Head of caudate nucleus (tissue), 42 donors: ENCODE measurements at places on chromosomes 3 and 15.
A peak's percentile ranks its signal among the peaks of the same experiment; 100 is the strongest.

DNA sequence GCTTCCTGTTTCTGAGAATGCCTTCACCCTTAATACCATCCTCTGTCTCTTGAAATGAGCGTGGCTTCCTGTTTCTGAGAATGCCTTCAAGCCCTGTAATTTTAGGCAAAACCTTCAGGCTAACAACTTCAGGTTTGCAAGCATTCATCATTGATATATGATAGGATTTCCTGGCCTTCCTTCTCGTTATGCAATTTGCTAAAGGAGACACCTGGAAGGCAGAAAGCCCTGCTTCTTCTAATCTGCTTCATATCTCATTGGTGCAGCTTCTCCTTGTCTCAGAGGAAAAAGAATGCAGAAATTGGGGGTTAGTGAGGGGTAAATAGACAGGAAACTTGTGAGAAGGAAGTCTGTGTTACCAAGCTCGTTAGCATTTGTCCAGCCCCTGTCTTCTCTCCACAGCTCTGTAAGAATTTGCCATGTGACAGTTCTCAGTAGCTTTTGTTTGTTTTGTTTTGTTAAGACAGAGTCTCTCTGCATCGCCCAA lies 7.3 kb downstream of the ARL6IP5 start:
- DNase-seq = no peak

DNA sequence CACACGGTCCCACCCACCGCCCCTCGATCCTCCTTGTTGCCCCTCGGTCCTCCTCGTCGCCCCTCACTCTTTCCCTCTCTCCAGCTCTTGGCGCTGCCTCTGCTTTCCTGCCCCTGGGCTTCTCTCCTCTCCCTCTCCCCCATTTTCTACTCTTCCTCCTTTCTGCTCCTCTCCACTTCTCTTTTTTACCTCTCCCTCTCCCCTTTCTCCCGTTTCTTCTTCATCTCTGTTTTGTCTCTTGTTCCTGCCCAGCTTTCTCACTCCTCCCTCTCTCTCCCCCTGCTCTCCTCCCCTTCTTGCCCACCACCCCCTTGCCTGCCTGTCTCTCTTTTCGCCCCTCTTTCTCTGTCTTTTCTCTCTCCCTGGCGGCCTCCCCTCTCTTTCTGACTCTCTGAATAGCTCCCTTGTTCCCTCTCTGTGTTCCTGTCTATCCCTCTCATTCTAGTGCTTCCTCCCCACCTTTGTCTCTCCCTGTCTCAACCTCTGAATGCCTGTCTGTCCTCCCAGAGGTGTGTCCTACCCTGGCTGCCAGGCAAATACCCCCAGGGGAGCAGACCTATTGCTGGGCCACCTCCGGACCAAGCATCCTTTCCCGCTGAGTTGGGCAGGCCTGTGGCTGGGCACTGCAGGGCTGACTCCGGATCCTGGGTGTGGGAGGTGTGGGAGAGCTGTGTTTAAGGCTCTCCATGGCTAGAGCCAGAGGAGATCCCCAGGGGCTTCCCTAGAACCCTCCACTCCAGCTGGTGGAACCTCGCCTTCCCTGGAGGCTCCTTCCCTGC lies 41.0 kb downstream of the EPHB3 start:
- DNase-seq = no peak

- no peak for DNase-seq
Observed at GRCh38 chr3:127710155-127710941, 37.6 kb downstream of the ABTB1 start.

DNA sequence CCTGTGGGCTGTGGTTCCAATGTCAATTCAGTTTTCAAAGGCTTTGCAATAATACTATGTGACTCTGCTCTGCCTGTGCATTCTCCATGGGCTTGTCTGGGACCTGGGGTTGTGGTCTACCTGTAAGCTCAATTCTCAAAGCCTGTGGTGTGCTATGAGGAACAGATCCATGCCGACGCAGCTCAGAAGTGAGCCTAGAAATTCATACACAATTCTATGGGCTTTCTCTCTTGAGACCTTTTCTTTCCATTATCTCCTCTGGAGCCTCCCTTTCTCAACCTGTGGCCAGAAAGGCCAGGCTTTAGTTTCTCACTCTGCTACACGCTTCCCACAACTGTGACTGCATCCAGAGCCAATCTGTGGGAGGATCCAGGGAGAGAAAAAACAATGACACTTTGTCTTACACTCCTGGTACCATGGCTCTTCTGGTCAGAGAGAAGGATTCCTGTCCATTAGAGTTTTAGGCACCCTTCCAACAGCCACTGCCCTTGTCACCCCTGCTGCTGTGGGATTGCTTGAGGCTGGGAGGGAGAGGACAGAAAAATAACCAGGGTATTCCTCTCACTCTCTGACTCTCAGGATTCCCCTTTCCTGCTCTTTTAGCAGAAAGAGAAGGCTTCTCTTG lies 34.1 kb upstream of the KLF13 start:
- peak; percentile 56 for DNase-seq

DNA sequence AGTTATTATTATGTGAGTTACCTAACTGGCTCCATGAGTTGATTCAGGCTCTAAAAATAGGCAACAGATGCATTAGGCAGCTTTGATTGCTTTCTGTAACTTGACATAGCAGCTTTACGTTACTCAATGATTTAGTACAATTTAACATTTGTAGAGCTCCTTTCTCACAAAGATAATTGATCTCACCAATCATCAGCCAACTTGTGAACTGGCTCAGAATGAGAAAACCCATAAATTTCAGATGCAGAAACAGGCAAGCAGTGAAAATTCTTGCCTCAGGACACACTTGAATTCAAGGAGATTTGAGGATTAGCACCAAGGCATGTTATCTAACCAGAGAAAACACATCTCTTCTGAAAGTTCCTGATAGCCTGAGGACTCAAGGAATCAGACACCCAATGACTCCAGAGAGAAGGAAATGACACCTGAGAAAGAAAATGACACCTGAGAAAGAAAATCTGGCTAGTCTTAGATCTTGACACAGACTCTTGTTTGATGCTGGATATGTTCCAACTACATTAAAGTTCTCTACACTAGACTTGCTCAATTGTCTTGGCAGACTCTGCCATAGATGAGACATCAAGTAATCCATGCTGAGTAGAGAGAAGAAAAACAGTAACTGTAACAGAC lies 315.1 kb upstream of the CBLB start:
- DNase-seq = no peak

- DNase-seq = no peak
Observed at GRCh38 chr3:59771768-59772181, 722.0 kb upstream of the CFAP20DC start.

- no peak for DNase-seq
Observed at GRCh38 chr3:11145888-11146287, 8.4 kb upstream of the HRH1 start.

DNA sequence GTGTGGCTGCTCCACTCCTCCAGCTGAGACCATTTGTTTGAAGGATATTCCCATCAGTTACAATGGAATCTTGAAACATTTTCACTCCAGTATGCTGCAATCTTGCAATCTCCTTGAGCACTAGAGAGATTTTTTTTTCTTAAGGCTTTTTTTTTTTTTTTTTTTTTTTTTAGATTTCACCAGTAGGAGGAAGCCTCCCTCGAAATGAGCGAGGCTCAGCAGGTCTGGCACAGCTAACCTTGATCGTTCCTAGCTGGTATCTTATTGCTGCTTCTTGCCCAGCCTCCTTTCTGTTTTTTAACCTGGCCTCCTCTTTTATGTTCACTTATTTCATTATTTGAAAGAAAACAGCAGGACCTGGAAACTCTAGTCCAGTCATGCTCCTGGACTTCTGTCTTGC lies 48.1 kb downstream of the RAP2B start:
- peak; percentile 19 for DNase-seq

- peak; percentile 78 for DNase-seq
Observed at GRCh38 chr15:65101411-65101890, 13.5 kb downstream of the UBAP1L start.

GRCh38 chr3:189171707-189172106 lies at the start of gene TPRG1:
Gene TPRG1, plus strand, starts transcription at chr3:189171971. Its CDS starts 35,414 bp downstream, at chr3:189207385.
- DNase-seq = no peak

GRCh38 chr3:146160964-146161662 lies at the start of gene PLOD2:
Gene PLOD2, minus strand, starts transcription at chr3:146161184. Its CDS starts 195 bp downstream, at chr3:146160989.
- peak; percentile 69 for DNase-seq

DNA sequence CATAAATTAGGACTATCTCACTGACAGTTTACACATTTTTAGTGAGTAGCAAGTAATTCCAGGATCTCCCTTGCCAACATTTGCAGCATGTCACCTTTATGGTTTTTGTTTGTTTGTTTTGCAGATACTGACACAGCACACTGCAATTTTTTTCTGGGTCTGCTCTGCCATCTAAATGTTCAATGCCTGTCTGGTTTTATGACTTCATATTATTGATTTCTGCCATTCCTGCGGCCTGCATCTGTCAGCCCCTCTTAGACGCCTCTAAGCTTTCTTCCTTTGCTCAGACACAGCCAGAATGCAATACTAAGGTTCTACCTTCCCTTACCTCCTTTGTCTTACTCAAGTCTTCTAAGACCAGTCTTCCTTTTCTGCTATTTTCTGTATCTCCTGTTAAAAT lies 321.2 kb upstream of the AZI2 start:
- DNase-seq = no peak

DNA sequence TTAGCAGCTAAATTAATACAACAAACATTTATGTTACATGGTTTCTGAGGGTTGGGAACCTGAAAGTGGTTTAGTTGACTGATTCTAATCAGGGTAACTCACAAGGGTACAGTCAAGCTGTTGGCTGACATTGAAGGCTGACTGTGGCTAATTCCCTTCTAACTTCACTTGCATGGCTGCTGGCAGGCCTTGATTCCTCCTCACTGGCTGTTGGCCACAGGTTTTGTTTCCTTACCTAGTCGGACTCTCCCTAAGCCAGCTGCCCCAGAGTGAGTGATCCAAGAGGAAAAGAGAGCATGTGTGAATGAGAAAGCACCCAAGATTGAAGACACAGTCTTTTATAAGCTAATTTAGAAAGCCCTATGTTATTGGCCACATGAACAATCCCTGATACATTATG lies 700.1 kb downstream of the ROBO1 start:
- no peak for DNase-seq

GRCh38 chr3:100456745-100457144 lies 35.7 kb upstream of the TMEM45A start:
- DNase-seq = no peak

DNA sequence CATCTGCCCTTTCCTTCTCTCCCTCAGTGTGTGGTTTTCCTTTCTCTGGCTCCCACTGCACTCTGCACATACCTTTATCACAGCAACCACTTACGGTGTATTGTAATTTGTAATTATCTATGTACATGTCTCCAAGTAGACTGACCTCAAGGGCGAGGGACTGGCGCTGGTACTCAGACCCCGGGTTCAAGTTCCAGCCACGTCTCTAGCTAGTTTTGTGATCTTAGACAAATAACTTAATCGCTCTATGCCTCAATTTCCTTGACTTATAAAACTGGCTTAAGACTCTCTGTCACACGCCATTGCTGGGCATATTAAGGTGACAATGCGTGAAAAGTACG lies 607 bp upstream of the SENP2 start:
- DNase-seq = peak; percentile 54

DNA sequence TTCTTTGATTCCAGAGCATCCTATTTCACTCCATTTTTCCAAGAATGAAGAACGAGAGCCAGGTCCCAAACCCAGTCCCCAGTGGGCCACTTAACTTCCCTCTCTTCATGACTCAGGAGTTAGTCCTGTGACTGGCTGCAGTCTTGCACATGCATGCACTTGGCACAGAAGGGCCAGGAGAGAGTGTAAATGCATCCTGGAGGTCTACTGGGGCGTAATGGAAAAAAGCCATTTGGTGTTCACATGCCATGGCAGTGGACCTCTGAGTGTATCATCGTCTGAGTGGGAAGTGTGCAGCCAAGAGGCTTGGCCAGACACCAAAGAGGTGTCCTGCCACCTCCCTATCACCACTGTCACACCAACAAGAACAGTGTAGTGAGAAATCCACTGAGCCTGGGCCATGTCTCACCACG lies 15.1 kb upstream of the RFTN1 start:
- DNase-seq = no peak

DNA sequence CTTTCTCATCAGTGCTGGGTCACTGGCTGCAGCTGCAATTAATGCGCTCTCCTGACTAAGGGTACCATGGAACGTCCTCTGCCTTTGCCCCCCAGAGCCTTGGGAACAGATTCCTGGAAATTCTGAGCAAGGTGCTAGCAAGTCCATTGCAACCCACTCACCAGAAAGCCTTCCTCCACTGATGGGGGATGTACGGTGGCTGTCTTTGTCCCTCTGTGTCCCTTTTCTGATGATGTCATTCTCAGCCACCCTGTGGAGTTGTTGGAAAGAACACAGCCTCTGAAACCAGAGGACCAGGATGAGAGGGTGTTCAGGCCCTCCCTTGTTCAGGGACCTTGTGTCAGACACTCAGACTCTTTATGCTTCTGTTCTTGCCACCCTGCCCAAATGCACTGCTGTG lies 38.1 kb upstream of the ZBTB38 start:
- DNase-seq = no peak

DNA sequence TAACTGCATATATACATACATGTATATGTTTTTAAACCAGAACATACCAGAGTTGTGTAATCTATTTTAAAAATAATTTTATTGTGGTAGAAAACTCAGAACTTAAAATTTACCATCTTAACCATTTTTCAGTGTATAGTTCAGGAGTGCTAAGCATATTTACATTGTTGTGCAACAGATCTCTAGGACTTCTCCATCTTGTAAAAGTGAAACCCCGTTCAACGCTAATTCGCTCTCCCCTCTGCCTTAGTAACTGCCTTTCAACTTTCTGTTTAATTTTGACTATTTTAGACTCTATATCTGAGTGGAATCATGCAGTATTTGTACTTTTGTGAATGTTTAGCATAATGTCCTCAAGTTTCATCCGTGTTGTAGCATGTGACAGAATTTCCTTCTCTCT lies 51.8 kb upstream of the SSR3 start:
- DNase-seq = no peak

DNA sequence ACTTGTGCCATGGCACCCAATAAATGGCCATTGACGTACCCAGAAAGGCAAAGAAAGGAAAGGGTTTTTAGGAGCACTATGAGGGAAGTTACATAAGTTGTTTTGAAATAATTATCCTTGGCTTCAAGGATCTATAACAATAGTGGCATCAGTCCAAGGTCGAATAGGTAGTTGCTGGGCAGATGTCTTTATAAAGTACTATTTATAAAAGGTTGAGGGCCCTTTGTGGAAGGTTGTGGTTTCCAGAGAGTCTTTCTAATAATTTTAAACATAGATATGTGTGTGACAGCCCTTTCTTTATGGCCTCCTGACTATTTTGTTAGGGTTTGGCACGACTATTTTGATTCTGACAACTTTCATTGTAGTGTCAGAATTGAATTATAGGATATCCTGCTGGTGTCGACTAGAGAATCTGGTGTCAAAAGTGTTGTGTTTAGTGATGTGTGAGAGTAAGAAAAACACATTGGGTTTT lies 260.5 kb downstream of the PYDC2 start:
- no peak for DNase-seq
